Activated gamma-delta T cell treated with anti-CD3 and anti-CD28 coated beads, Interleukin-2, amount 50 U/mL, for 16 hours (primary cell): ENCODE measurements at places on chromosomes 1 and 21.

- DNase-seq: no peak
Observed at GRCh38 chr1:222048094-222048595, 306.3 kb upstream of the DUSP10 start.

- no peak for DNase-seq
Observed at GRCh38 chr1:172269644-172270043, 150.8 kb upstream of the C1orf105 start.

DNA sequence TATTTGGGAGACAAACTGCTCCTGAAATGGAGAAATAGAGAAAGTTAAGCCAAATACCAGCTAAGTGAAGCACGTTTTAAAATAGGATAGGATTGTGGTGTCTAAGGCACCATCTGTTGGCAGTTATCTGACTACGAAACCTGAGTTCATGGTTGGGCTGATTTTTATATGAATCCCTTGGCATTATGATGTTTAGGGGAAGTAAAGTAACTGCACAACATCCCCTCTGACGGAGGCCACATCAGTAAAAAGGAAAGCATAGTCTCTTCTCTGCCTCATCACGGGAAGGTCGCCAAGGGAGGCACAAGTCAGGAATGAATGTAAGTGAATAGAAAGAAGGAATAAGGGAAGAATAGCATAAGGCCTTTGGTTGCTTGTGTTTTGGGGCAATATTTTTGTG is 128.0 kb downstream of the PRRX1 start:
- no peak for DNase-seq

GRCh38 chr1:7786795-7787194 is 2.7 kb downstream of the PER3 start:
- no peak for DNase-seq

- no peak for DNase-seq
Observed at GRCh38 chr21:26320596-26320995, 150.0 kb upstream of the APP start.

- DNase-seq: no peak
Observed at GRCh38 chr1:109912214-109912861, 1.7 kb downstream of the CSF1 start.

- no peak for DNase-seq
Observed at GRCh38 chr1:1521331-1521730, 9.4 kb downstream of the ATAD3A start.

- DNase-seq: no peak
Observed at GRCh38 chr1:182835806-182836205, 3.3 kb upstream of the DHX9 start.

GRCh38 chr1:16158025-16158424 is 2.2 kb upstream of the EPHA2 start:
- no peak for DNase-seq

DNA sequence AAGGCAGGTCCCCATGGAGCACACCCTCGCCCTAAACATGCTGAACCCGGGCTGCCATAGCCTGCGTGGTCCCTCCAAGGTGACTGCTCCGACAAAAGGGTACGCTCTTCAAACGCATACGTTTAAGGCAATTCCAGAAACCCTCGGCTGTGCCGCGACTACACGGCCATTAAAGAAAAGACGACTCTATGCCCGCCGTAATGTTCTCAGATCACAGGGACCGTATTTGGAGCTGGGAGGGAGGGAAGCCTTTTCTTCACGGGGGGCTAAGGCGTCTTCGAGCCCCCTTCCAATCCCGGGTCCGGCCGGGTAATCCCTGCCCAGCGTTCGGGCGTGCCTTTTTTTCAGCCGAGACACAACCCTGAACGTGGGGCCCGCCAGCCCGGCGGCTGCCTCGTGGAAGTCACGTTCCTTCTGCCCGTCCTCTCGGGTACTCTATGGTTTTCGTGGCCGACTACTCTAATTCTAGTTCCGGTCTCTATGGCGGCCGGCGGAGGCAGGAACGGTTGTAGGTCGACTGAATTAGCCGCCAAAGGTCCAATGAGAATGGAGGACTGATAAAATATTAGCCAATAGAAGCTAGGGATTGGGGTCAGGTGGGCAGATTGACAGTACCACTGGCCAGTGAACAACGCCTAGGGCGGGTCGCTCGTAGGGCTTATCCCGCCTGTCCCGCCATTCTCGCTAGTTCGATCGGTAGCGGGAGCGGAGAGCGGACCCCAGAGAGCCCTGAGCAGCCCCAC is at the start of gene YBX1:
YBX1 (plus strand) TSS at position 678 of the 743 bp plus-strand sequence. CDS start 148 bp downstream, outside the sequence.
- DNase-seq: peak; percentile 89

- DNase-seq: no peak
Observed at GRCh38 chr1:66211521-66211920, 322.4 kb upstream of the SGIP1 start.

- DNase-seq: no peak
Observed at GRCh38 chr1:185375583-185375982, 58.5 kb upstream of the IVNS1ABP start.

- no peak for DNase-seq
Observed at GRCh38 chr21:45326169-45326851, 38.6 kb upstream of the POFUT2 start.

GRCh38 chr1:228750915-228751314 is 15.6 kb downstream of the RHOU start:
- DNase-seq: no peak

- DNase-seq: no peak
Observed at GRCh38 chr1:206506405-206507283, 687 bp upstream of the RASSF5 start.

DNA sequence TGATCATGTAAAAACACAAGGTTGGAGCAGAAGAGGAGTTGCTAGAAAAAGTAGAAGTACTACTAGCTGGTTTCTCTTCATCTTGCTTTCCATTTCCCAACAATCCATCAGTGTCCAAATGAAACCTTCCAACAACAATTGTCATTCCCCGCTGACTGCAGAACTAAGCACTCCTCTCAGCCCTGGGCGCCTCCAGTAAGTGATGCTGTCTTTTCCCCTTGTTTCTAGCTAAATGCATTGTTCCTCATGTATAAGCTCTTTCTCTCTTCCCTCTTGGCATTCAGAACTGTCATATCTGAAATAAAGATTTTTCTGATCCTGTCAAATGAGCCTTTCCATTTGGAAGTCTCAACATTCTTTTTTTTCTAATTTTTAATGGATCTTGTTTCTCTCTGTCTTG is 68.7 kb downstream of the FCRL5 start:
- no peak for DNase-seq

DNA sequence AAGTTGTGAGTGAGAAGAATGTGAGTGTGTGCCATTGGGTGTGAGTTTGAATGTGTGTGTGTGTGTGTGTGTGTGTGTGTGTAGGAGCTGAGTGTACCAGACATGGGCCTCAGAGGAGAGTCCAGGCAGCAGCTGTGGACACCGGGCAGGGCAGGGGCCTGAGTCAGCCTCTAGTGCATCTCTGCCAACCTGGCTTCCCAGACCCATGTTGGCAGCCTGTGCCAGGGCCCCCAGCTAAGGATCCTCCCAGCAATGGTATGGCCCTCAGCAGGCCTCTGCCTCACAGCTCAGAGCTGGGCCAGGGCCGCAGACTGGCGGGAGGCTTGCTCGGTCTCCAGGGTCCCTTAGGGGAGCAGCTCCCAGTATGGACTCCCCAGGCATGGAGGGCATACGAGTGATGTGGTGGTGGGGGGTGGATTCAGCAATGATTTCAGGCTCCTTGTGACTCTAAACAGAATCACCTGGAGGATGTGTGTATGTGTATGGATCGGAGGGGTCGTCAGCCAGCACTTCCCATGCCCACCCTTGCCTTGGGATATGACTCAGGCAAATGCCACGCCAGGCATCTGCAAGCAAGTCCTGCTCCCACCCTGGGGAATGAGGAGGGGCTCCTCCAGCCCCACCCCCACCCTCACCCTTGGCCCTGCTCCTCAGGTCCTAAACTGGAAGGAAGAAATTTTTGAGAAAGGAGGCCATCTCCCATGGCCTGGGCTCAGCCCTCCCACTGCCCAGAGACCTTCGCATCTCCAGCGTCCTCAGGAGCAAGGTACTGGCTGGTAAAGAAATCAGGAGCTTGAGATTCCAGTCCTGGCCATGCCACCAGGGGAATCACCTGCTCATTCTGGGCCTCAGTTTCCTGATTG is 1.8 kb upstream of the FOXO6 start:
- DNase-seq: no peak

- no peak for DNase-seq
Observed at GRCh38 chr1:180566495-180566894, 7.7 kb downstream of the OVAAL start.

DNA sequence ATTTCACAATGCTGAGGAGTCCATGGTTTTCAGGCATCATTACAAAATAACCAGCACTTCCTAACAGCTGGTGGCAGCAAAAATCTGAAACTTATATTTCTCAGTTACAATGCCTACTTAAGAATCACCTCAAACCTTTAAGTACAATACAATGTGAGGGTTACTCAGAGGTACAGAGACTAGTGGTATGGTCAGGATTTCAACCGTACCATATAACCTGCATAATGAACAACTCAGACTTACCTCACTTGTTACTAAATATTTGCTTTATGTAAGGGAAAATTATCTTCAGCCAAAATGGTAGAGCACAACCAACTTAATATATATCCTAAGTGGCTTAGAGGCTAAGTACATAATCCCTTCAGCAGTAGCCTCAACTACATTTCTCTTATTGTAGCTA is 344.5 kb downstream of the SMYD3 start:
- DNase-seq: no peak

DNA sequence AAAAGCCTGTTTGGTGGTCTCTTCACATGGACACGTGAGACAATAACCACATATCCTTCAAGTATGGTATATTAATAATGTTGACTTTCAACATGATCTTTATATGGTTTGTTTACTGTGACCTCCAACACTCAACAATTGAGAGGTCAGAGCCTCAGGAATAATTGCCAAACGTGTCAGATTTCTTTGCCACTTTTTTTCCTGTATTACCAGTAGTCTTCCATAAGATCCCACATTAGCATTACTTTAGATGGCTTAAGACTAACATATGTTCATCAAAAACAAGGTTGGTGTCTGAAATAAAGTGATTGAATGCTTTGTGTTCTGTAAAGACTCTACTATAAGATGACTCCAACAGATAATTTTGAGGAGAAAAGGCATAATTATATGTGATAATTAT is 118.7 kb upstream of the F3 start:
- DNase-seq: no peak

- DNase-seq: no peak
Observed at GRCh38 chr1:193463326-193463932, 277.0 kb upstream of the B3GALT2 start.

DNA sequence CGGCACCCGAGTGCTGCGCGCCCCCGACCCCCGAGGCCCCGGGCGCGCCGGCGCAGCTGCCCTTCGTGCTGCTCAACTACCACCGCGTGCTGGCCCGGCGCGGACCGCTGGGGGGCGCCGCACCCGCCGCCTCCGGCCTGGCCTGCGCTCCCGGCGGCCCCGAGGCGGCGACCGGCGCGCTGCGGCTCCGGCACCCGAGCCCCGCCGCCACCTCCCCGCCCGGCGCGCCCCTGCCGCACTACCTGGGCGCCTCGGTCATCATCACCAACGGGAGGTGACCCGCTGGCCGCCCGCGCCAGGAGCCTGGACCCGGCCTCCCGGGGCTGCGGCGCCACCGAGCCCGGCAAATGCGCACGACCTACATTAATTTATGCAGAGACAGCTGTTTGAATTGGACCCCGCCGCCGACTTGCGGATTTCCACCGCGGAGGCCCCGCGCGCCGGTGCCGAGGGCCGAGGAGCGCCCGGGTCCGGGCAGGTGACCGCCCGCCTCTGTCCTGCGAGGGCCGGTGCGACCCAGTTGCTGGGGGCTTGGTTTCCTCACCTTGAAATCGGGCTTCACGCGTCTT is 49.0 kb downstream of the SIM2 start:
- no peak for DNase-seq

DNA sequence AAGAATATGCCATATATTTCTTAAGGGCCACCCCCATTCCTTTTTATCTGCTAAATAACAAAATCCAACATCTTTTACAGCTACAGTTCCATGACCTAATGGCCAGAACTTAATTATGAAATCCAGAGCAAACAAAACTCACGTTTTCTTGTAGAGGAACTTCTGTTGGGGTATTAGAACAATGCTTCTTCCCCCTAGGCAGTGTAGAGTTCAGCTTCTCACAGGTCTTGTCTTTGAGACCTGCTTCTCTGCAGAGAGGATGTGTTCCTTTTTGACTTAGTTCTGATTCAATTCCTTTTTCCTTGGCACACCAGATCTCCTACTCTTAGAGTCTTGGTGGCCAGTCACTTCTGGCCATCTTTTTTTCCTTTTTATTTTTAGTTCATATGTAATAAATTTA is 22.2 kb downstream of the VAV3 start:
- no peak for DNase-seq

GRCh38 chr1:206831650-206832049 is 33.8 kb upstream of the IL20 start:
- no peak for DNase-seq

DNA sequence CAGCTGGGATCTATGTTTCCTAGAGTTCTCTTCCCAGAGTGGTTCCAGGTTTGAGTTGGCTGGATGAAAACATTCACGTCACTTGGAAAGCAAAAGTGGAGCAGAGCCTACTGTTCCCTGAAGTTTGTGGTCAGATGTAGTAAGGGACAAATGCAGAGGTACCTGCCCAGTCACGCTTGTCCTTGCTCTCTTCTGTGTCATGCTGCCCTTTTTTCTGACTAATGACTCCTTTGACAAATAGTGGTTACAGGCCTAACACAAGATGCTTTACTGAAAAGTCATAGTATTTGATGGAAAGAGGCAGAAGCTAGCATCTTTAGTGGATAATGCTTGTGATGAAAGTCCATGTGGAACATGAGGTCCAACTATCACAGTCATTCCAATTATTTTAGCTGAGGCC is 881.4 kb upstream of the B3GALT2 start:
- DNase-seq: no peak

GRCh38 chr1:78143673-78144072 is 97.9 kb downstream of the GIPC2 start:
- DNase-seq: no peak

- no peak for DNase-seq
Observed at GRCh38 chr1:11285883-11286734, 13.1 kb downstream of the UBIAD1 start.

DNA sequence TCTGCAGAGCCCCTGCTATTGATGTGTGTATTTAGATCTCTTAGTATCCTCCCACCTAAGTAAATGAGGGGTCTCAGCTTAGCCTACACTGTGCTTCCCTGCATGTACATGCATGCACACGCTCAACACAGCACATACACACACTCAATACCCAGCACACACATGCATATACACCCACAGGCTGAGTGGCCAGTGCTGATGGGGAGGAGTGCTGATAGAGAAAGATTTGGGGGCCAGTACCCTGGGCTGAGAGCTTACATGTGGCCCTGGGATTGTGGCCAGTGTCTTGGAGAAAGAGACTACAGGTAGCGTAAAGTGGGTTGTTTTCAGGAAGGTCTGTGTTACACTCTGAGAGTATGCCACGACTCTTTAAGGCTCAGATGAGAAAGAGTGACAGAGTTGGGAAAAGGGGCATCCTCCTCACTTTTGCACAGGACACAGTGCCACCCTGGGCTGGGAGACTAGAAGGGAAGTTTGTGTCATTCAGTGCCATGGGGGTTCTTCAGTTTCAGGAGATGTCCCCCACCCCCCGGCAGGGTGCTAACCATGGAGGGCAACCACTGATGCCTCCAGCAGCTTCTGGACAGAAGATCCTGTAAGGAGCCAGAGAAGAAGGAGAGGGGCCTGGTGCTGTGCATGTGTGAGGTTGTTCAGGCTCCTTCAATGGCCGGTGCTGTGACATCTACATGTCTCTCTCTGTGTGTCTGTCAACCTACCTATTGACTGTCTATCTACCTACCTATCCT is 166.8 kb downstream of the RHOU start:
- no peak for DNase-seq

GRCh38 chr1:108878678-108879077 is 1.9 kb downstream of the GPSM2 start:
- no peak for DNase-seq

GRCh38 chr1:84998642-84999280 is 1.8 kb upstream of the MCOLN2 start:
- DNase-seq: no peak

GRCh38 chr1:84145068-84145467 is 997 bp downstream of the PRKACB start:
- DNase-seq: no peak
